ENCODE measurements at places on chromosomes 13 and 19.

- DNase-seq, result no peak
Measured at GRCh38 chr13:37230346-37230745, 124.9 kb upstream of the CSNK1A1L start.

- no peak for DNase-seq
Measured at GRCh38 chr13:65660731-65661130, 1569.4 kb downstream of the PCDH9 start.

DNA sequence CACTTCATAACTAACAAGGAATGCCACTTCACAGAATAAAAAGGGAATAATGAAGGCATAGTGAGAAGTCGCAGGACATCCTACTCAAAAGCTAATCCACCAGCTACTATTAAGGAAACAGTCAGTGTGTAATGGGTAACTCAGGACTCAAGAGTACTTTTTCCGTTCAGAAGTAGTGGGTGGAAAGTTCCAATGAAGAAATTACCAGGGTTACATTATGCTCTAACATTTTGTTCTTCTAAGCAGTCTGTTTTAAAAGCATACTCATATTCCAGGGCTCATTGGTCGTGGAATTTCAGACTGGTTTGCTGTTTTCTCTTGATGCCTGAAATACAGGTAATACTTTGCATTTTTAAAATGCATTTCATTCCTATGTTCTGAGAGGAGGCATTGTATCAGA, 222.4 kb upstream of the IRS2 start:
- no peak for DNase-seq

GRCh38 chr19:54271106-54271505, 9.8 kb downstream of the LILRB2 start:
- no peak for DNase-seq

DNA sequence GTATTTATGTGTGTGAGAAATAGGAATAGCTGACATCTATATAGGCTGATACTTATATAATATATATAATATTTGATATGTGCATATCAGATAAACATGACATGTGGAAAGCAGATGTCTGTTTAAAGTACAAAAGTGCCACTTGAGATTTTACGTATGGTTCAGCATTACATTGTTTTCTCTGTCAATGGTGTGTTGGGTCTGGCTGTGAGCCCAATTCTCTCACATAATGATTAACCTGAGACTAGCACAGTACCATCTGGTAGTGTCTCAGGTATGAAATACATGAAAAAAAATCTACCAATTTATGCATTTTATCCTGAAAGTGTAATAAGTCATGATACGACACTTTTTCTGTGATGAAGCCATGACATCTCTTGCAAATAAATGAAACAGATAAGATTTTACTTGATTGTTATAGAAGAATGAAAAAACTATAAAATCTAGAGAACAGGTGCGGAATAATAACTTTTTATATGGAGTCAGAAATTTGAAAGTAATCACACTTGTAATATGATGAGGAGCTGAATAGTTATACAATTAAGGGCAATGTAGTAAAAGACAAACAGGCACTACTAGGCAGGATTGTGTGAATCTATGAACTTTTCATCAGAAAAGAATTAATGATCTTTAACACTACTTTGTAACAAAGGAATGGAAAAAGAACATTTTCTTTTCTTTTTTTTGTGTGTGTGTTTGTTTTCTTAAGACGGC, 1405.0 kb downstream of the OLFM4 start:
- DNase-seq, result no peak

DNA sequence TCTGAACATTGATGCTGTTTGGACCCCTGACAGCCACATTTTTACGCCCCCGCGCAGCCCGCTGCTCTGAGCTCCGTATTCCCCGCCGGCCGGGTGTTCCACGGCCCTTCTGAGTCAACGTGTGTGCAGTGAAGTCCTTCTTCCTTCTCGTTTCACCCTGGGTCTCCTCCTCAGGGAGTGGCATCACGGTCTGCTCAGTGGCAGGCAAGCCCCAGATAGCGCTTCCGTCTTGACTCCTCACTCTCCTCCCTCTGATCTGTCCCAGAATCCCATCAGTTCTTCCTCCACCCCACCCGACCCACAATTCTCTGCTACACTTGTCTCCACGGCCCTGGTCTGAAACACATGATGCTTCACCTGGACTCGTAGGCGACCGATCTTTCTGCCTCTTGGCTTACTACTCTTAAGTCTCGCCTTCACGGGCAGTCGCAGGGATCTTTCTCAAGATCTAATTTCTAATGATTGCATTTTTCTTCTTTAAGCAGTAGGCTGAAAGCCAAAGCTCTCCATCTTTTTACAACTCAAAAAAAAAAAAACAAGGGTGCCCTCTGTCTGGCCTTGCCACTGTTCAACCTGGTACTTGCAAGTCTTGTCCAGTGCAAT, 33.9 kb downstream of the CCNE1 start:
- no peak for DNase-seq

DNA sequence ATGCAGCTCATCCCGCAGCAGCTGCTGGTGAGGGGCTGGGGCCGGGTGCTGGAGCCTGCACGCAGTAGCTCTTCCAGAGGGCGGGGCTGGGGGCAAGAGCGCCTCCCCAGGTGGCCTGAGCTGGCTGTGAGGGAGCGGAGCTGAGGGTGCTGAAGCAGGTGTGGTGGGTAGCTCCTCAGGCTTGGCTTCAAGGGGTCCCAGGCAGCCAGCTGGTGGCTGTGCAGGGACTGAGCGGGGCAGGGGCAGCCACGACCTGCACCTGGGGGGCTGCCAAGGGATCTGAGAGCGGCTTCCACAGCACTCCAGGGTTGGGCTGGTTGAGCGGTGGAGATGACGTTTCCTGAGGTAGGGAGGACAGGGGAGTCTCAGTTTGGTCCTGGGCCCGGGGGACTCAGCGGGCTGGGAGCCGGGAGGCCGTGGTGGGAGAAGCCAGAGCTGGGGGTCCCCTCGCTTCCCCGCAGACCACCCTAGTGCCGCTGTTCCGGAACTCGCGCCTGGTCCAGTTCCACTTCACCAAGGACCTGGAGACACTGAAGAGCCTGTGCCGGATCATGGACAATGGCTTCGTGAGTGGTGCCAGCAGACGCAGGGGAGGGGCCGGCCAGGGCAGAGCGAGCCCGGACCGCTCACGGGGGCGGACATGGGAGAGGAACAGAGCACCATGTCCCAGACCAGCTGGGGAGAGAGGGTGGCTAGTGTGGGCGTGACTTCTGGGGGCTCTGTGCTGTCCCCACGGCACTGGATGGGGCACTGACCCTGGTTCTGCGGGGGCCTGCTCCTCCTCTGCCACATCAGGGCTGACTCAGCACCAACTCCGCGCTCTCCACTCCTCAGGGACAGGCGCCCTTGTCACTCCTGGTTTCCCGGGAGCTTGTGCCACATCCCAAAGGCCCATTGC, 7.4 kb downstream of the PTOV1 start:
- DNase-seq, result peak; percentile 69

DNA sequence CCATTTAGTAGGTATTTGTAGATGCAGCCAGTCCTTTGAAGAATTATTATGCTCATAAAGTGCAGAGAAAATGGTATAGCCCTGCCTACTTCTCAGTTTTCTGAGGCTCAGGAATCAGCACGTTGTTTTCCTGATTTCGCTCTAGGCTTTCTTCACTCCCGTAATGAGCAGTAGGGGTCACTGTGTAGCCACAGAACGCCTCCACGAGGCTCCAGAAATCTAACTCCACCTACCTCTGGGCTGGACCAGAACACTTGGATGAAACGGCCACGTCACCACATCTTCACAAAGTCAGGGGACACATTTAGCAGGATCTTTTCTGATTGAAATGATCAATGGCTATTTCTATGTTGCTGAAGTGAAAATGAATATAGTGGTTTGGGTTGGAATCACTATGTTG, 49.8 kb upstream of the GTF3A start:
- peak; percentile 70 for DNase-seq

DNA sequence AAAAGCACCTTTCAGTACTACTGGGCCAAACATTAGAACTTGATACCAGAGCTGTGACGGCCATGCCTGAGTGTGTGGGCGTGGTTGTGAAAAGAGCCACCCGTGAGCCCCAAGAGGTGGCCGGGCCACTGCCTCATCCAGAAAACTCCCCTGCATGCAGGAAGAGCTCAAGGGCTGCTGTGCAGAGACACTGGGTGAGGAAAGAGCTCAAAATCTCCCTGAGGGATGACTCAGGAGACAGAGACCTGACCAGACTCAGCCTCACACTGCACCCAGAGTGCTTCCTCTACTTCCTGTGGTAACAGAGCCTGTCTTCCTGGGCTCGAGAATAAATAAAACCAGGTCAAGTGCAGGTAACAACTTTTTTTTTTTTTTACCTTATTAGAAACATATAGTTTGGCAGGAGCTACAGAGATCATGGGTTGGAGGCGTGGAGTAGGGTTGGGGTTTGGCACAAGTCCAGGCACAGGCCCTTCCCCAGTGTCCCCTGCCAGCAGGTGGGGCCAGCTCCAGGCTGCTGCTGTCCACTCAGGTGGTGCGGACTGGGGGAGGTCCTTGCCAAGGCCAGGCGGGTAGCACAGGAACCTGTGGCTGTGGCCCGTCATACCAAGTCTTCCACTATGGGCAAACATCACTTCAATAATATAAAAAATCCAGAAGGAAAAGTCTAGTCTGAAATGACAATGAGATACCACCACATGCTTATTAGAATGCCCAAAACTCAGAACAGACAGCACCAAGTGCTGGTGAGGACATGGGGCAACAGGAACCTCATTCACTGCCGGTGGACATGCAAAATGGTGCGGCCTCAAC, 25.5 kb downstream of the ELL start:
- DNase-seq, result no peak

DNA sequence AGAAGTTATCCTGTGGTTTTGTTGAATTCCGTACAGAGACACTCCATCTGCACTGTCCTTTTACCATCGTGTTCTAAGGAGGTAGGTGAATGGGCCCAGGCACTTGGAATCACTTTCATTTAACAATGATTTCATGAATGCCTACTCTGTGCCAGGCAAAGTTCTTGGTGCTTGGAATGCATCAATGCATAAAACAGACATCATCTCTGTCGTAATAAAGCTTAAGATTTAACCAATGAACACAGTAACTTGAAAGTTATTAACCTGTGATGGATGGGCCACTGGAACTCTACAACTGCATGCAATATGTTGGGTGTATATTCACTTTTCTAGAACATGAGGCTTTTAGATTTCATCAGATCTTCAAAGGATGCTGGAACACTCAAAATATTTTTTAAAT, 14.1 kb upstream of the STARD13 start:
- no peak for DNase-seq

DNA sequence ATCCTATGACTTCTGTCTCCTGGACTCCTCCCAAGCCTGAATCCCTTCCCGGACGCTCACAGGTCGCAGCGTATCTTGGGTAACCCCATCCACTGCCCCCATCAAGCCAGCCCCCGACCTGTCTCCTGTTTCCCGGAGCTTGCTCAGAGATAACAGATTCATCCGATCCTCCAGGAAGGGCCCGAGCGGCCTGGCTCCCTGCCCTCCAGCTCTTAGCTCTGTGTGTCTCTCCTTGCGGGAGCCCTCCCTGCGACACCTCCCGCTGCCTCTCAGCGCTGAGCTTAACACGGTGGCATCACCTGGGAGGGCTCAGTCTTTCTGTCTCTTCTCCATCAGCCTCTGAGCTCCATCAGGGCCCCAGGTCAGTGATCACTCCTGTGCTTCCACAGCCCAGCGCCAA, 4.3 kb upstream of the TMEM255B start:
- no peak for DNase-seq

- DNase-seq, result no peak
Measured at GRCh38 chr13:108305655-108306054, 36.1 kb downstream of the TNFSF13B start.

DNA sequence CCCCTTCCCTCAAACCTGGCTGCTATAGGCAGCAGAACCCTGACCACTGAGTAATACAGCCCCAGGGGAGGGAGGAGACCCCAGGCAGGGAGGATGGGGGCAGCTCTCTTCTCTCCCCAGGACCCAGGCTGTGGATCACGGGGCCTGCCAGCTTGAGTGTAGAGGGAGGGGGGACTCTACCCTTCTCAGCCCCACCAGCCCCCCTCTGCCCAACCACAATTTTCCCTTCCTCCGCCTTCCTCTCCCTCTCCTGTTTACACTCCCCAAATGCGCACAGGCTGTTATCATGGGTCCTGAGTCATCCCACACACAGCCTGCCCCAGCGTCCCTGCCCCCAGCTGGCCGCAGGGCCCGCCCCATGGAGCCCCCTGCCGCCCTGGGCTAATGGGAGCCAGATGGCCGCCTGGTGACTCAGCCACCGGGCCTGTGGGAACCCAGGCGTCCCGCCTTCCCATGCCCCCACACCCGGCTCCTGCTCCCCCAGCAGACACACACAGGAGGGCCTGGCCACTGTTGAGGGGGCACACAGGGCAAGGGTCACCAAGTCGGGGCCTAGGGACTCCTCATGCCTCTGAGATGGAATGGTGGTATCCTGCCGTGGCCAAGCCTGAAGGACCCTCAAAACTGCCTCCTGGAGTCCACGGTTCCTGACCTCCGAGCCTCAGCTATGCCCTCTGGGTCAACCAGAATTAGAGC, 13.6 kb downstream of the CCDC97 start:
- DNase-seq, result peak; percentile 80

- no peak for DNase-seq
Measured at GRCh38 chr19:41321600-41322270, 11.8 kb downstream of the CCDC97 start.

DNA sequence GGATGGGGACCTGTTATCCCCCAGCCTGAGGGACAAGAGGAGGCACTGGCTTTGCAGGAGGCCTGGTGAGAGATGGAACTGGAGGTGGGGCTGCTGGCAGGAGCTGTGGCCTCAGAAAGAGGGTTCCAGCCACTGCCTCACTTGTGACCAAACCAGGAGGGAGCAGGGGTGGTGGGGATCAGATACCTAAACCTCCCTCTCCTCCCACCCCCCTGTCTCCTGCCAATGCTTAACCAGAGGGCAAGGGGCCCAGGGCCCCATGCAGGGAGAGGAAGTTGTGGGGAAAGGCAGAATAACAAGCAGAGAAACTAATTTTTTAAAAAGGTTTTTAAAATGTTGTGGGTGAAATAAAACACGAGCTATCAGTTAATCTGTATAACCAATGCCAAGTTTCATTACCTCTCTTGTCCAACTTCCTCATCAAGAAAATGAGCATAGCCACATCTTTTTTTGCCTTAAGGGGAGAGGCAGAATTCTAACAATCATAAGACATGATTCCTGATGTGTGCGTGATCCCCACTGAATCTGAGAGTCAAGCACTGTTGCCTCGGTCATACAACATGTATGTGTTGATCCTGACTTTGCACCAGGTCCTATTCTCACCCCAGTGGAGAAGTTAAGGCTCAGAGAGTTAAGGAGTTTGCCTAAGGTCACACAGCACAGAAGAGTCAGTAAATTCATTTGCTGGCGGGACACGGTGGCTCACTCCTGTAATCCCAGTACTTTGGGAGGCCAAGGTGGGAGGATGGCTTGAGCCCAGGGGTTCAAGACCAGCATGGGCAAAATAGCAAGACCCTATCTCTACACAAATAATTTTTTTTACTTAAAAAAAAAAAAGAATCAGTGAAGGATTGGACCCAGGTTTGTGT, 12.9 kb downstream of the FXYD5 start:
- no peak for DNase-seq

DNA sequence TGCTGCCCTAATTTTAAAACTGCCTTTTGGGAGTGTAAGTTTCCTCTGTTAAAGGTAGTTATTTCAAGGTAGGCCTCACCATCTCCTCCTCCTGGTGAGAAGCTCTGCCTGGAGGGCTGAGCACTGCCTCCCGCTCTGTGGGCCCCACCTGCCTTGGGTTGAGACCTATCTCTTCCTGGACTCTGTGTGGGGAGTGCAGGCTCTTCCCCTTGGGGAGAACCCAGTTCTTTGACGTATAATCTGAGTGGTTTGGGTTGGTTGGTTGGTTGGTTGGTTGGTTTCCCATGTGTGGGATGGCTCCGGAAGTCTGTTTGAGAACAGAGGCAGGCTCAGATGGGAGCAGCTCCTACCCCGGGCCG, 39.1 kb downstream of the ACTN4 start:
- DNase-seq, result no peak

GRCh38 chr13:95445131-95445530, 107.4 kb upstream of the CLDN10 start:
- no peak for DNase-seq

- DNase-seq, result no peak
Measured at GRCh38 chr19:31353833-31354232, 4.6 kb upstream of the TSHZ3 start.

Measured in sciatic nerve (tissue), 2 donors.